ENCODE measurements at places on chromosomes 13 and 19. TPM values are rescaled to one million over a fixed set of nuclear protein-coding genes. Genes with fewer than 3 reads are reported as not detected.
A peak's percentile ranks its signal among the peaks of the same experiment; 100 is the strongest.

Gene SLC6A16
- 5.1 TPM for total RNA-seq

Gene NMRK2
- total RNA-seq = not detected

Gene GIPC3
- total RNA-seq = 1.4 TPM

Gene ALDH16A1
- total RNA-seq = 42.9 TPM

Gene CUL4A
- total RNA-seq = 66.3 TPM

Gene ZNF324B
- 13.9 TPM for total RNA-seq

GRCh38 chr13:44812818-44813217, 176.5 kb downstream of the NUFIP1 start:
- DNase-seq = no peak

- no peak for DNase-seq
Observed at GRCh38 chr13:99620806-99621205, 119.5 kb downstream of the TM9SF2 start.

DNA sequence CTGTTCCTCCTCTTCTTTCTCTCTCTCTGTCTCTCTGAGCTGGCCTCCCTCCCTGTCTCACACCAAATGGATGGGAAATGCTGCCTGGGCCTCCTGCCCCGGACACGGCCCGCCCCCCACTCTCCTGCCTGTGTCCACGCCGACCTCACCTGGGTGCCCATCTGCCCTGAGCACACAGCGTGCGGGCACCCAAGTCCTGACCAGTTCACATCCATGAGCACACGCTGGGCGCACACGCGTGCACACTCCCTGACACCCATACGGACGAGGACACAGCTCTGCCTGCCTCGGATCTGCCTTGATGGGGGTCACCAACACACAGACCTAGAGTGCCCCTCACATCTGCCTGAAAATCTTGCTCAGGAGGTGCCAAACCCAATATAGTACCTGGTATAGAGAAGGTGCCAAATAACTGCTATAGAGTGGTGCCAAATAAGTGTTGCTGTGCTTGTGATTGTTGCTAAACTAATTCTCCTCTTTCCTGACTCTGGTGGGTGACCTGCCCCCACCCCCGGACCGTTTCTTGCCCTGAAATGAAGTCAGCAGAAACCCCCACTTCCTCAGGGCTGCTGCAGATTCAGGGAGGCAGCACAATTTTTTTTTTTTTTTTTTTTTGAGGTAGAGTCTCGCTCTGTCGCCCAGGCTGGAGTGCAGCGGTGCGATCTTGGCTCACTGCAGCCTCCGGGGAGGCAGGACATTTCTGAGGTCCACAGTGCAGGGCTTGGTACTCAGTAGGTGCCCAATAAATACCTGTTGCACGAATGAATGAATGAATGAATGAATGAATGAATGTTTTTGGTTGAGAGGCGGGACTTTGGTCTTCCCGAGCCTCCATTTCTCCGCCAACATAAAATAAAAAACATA, 4.6 kb downstream of the NFIC start:
- no peak for DNase-seq

DNA sequence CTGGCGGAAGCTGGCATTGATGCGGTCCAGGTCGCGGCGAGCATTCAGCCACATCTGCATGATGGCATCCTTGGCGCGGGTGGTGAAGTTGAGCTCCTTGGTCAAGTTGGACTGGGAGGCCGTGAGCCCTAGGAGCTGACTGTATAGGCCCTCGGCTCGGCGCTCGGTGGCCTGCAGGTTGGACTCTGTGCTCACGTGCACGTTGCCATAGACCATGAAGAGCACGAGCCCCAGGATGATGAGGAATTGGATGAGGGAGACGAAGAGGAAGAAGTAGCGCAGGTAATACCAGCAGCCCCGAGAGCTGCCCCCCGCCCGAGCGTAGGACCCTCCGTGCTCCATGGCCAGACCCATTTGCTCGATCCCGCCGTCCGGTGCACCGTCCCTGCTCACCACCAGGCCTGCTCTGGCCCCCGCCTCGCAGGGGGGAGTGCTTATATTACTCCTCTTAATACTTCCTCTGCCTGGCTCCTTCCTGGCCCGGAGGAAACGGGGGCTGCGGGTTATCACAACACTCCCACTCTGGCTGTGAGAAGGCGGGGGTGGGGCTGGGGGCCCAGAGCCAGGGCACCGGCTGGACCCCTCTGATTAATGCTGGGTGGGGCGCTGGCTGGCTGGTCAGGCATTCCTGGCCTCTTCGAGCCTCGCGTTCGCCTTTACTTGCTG, at the start of gene PLVAP:
Gene PLVAP, minus strand, starts transcription at position 408 of the 666 bp plus-strand sequence. Its CDS starts 54 bp downstream, at position 354.
- DNase-seq = no peak

DNA sequence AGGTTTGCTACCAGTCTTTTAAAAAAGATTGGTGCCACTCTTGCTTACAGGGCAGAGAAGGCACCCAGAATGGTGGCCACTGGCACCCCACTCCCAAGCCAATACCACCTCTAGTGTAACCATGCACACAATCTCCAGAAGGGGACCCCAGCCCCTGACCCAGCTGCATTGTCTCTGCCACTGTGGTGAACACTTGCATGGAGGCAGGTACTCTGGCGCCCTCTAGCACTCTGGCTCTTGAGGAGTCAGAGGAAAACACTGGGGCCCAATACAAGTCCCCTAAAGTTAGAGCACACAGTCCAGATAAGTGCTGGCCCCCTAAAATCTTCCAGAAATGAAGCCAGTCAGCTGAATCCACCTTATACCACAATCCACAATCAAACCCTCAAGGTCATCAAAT, 6.0 kb downstream of the ERVV-1 start:
- no peak for DNase-seq

GRCh38 chr13:78398743-78399410, 204.5 kb downstream of the POU4F1 start:
- DNase-seq = no peak

DNA sequence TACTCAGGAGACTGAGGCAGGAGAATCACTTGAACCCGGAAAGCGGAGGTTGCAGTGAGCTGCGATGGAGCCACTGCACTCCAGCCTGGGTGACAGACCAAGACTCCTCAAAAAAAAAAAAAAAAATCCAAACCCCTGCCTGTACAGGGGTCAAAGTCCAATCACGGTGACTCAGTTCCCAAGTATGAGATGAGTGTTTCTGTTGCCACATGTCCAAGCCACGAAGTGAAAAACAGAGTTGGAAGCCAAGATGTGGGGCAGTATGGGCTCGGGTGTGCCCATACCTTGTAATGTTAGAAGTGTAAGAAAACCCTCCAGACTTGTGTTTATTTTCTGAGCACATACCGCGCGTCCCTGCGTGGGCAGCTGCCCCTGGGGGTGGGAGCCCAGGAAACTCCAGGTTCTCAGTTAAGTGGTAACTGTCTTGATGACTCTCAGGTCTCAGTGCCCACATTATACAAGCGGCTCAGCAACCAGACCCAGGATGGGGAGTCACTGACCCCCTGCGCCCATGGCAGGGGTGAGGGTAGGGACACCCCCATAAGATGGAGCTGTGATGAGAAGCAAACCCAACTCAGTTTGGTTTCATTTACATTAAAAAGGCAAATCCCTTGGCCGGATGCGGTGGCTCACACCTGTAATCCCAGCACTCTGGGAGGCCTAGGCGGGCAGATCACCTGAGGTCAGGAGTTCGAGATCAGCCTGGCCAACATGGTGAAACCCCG, 1.2 kb upstream of the GPX4 start:
- DNase-seq = peak; percentile 46

- no peak for DNase-seq
Observed at GRCh38 chr13:45396533-45397095, 21.6 kb downstream of the SLC25A30 start.

GRCh38 chr13:27868641-27869435, 51.0 kb upstream of the PDX1 start:
- no peak for DNase-seq

- no peak for DNase-seq
Observed at GRCh38 chr13:23505007-23505406, 65.2 kb upstream of the TNFRSF19 start.

DNA sequence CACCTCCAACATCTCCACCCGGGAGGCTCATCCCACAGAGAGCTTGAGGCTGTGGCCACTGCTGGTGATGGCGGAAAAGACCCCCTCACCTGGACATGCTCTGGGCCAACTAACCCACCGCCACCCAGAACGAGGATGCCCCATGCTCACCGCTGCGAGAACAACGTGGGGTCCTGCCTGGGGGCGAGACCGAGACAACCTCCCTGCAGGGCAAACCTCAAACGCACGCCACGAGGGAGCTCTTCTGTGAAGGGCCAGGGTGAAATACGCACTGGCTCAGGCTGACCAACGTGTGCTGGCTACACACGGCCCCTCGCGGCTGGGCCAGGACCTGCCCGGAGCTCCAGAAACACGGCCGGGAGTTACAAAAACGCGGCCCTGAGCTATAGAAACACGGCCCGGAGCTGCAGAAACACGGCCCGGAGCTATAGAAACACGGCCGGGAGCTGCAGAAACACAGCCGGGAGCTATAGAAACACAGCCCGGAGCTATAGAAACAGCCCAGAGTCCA, 19.0 kb upstream of the PLPP2 start:
- no peak for DNase-seq

- DNase-seq = peak; percentile 48
Observed at GRCh38 chr19:45187421-45188100, 9.0 kb downstream of the BLOC1S3 start.

DNA sequence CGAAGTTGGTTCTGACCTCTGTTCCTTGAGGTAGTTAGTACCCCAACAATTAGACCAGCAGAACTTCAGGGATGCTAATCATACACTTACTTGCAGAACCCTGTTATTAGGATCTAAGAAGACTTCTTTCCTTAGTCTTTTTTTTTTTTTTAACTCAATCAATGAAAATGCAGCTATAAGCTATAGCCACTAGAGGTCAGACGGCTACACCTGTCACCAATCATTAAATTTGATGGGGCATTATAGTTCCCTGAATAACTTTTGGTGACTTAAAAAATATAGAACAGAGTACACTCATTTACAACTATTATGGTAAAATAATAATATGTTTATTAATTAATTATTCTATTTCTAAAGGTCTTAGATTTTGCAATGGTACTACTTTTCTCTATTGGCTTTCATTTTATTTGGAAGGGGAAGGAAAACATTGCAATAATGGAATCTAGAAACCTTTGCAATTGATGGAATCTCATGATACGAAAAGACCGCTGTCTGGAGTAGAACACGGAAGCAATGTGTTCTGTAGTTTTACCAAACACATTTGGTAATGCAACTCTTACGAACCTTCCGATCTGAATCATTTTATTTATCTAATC, 483.2 kb downstream of the DIAPH3 start:
- no peak for DNase-seq

DNA sequence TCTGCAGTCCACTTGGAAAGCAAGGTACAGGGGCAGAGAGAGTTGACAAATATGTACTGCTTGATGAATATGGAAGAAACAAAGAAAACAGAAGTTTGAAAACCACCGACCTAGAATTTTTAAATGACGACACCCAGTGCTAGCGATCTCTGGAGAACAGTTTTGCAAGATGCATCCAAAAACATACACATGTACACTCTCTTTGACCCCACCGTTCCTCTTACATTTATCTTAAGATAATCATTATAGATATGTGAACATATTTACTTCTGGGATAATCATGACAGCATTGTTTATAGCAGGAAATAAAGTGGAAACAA, 40.8 kb upstream of the IGSF23 start:
- no peak for DNase-seq

DNA sequence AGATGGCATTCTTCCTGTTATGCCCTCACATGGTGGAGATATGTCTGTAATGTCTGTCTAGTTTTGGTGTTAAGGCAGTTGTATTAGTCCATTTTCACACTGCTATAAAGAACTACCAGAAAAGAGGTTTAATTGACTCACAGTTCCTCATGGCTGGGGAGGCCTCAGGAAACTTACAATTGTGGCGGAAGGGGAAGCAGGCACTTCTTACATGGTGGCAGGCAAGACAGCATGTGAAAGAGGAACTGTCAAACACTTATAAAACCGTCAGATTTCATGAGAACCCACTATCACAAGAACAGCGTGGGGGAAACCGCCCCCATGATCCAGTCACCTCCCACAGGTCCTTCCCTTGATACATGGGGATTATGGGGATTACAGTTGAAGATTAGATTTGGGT, 3.2 kb downstream of the ZNF441 start:
- DNase-seq = no peak

GRCh38 chr13:66809485-66809884, 420.7 kb downstream of the PCDH9 start:
- DNase-seq = no peak

GRCh38 chr19:48975947-48976847, 11.1 kb downstream of the FTL start:
- DNase-seq = no peak

DNA sequence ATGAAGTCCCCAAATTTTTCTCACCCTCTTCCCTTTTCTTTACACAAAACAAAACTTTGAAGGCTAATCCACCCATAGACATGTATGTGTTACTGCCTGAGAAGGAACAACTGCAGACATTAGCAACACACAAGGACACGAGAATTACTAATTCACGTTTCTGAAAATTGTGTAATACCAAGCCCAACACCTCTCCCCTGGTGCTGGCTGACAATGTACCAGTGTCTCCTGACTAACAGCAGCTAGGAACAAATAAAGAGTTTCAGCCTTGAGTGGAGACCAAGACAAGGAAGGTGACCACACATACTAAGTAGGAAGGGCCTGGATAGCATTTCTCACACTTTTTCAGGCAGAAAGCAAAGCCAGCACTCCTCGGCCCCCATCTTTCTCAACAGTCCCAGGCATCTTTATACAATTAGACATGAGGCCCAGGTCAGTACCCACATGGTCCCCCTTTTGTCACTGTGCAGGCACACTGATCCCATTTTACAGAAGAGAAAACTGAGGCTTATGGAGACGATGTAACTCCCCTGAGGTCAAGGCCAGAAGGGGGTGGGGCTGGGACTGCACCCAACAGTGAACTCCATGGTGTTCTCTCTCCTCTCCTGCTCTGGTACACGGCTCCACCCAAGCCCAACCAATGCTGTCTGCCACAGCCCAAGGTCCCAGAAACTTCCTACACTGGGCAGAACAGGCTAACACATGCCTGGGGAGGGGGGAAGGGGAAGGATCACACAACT, 8.7 kb downstream of the BRD4 start:
- DNase-seq = no peak

DNA sequence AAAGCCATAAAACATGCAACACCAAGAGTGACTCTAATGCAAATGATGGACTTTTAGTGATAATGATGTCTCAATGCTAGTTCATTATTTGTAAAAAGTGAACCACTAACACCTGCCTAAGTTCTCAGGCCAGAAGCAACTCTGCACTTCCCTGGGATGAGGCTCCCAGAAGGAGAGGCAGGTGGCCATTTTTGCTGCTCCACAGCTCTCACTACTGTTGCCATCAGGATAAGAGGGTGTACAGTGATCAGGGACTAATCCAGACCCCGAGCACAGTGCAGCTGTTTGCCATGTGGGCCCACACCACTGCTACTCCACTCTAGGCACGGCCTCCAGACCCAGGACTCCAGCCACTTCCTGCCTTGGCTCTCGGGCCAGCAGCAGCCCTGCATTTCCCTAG, 828.3 kb upstream of the MIR17HG start:
- DNase-seq = no peak

GRCh38 chr19:17220207-17220758, 5.1 kb downstream of the USE1 start:
- no peak for DNase-seq

Measured in activated naive CD8-positive, alpha-beta T cell treated with anti-CD3 and anti-CD28 coated beads, Interleukin-2, amount 10 ng/mL, durations not matched to agents 7 days and 5 days (primary cell).